ENCODE measurements at places on chromosomes 7 and 10.

DNA sequence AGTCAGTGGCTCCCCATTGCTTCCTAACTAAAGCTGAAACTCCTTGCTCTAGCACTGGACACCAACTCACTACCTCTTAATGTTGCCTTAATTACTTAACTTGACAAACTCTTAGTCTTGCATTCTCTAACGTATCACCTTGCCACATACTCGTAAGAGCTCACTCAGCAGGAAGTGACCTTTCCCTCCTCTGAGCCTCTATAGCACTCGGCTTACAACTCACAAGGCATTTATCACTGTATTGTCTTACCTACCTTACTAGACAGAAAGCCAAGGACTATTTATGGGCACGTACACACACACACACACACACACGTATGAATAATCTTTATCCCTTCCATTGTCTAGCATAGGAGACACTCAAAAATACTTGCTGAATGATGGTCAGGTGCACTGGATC, 21.2 kb downstream of the CEP41 start:
- DNase-seq = no peak

DNA sequence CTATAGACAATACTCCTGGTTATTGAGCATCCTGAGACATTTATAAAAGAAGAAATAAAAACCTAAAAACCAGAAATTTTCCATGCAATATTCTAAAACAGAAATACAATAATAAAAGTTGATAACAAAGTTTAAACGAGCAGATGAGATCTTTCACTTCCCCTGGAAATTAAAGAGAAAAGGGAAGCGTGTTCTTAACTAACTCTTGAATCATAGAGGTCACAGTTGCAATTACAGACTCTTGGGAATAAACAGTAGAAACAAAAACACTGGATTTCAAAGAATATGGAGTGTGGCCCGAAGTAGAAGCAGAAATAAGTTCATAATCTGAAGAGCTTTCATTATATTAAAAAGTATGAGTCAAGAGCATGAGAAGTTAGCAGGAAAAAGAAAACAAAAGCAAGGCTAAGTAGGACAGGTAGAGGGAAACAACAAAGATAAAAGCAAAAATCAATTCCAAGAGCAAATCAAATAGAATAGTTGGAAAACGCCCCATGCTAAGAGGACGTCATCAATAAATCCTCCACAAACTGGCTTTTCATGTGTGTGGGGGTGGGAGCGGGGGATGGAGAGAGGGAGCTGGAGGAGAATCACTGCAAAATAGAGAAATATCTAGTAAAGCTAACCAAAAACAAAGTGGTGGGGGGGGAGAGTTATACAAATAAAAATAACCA, 55.2 kb upstream of the C10orf71 start:
- DNase-seq = no peak

- DNase-seq = no peak
These were observed 38.5 kb downstream of the MCU start for GRCh38 chr10:72730479-72730878.

DNA sequence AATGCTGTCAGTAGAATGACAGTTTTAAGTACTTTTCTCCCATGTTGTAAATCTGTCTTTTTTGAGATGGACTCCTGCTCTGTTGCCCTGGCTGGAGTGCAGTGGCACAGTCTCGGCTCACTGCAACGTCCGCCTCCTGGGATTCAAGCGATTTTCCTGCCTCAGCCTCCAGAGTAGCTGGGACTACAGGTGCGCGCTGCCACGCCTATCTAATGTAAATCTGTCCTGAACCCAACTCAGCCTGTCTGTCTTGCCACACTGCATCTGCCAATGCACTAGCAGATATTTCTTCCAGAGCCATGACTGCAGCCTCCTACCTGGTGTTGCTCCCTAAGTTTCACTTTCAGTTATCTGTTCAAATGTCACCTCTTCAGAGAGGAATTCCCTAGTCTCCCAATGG, 264.1 kb downstream of the PHF14 start:
- no peak for DNase-seq

DNA sequence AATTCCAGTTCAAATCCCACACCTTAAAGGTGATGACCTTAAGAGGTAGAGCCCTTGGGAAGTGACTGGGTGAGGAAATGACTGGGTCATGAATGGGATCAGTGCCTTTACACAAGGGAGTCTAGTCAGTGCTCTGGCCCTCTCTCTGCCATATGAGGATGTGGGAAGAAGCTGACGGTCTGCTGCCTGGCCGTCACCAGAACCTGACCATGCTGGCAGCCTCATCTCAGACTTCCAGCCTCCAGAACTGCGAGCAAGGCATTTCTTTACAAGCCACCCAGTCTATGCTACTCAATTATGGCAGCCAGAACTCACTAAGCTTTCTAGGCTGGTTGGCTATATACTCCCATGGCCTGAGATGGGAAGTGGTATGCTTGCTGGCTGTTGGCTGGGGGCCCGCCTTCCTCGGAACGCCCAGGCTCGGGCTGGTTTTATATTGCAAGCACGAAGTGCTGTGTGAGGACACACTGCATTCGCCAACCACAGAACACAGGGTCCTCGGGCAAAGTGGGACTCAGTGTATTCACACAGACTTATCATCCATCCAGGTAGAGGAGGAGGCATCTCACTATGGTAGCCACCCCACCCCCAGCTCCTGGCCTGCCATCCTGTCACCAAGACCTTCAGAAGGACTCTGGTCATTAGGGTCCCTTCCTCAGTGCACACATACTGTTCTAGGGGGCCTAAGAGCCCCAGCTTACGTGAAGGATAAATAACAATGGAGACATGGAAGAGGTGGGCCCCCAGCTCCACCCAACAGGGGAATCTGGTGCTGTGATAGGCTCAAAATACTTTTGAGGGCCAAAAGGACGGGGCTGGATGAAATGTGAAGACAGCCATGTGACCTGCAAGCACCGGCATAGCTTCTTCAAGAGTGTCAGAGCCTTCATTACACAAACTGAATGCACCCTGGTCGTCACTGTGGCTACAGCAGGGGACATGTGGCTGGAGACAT, 49.0 kb downstream of the ZRANB1 start:
- DNase-seq = no peak

DNA sequence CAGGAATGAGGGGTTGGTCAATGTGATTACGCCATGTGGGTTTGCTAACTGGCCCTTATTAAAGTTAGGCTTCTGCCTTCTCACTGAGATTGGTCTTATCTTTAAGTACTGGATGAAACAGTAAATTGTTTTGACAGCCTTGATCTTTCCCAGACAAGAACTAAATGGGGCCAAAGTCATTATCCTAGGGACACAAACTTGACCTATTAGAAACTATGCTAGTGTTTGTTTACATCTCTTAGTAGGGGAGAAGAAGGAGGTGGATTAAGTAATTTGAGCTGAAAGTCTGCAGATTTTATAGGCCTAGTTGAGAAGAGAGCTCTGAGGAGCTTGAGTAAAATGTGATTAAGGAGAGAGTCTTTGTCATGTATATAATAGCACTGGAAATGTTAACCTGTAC, 386.9 kb downstream of the HTR7 start:
- DNase-seq = no peak

DNA sequence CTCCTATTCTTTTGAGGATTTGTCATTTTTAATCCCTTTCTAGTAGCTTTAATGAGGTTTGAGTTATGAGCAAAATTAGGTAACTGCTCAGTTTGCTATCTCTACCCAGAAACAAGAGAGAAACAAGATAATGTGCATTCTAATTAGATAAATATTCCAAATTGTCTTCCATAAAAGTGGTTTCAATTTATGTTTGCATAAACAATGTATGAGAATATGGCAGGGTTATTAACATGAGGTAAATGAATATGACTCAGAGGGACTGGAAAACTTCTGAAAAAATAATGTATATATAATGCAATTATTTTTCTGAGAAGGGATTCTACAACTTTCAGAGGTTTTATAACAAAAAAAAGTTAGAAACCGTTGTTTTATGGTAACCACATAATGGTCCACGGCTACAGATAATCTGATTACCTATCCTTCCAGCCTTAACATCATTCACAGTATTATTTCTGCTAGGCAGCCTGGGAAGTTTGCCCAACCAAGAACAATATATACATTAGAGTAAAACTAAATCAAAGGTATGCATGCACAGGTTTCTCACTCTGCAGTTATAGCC, 101.2 kb downstream of the CRPPA start:
- DNase-seq = no peak

GRCh38 chr7:119562839-119563238, 710.1 kb upstream of the KCND2 start:
- DNase-seq = no peak

DNA sequence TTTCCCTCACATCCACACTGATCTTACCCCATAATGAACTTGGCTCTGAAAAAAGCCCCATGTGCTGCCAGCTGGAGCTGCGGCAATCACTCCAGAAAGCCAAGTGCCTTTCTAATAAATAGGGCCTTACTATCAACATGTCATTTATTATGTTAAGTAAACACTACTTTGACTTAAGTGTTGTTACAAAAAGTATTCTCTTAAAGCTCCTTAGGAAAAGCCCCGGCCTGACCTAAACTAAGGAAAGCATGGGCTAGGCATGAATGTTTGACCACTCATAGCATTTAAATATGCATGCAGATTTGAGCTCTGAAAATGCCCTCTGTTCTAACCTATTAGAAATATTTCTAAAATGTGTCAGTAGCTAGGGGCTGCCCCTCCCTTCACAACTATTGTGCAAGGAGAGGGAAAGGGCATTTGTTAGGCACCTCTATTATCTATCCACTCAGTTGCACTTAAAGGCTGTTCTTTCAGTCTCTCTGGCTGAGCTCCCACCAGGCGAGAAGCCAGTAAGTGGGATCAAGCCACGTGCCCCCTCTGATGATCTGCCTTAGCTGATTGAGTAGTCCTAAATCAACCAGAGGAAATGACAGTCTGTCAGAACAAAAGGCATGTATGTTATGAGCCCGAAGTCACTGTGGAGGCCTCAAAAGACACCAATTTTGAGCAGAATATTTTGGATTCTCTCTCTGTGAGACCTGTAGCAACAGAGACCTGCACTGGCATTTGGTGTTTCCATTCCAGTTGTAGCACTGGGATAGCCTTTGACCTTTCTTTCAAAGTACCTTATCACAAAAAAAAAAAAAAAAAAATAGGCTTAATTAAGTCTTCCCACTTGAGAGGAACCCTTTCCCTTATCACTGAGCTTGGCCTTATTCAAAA, 77.1 kb downstream of the ITGB8 start:
- peak; percentile 48 for DNase-seq

- DNase-seq = no peak
These were observed 91.8 kb downstream of the RNLS start for GRCh38 chr10:88491314-88491713.

GRCh38 chr10:59970396-59971368, 64.3 kb upstream of the CCDC6 start:
- no peak for DNase-seq

DNA sequence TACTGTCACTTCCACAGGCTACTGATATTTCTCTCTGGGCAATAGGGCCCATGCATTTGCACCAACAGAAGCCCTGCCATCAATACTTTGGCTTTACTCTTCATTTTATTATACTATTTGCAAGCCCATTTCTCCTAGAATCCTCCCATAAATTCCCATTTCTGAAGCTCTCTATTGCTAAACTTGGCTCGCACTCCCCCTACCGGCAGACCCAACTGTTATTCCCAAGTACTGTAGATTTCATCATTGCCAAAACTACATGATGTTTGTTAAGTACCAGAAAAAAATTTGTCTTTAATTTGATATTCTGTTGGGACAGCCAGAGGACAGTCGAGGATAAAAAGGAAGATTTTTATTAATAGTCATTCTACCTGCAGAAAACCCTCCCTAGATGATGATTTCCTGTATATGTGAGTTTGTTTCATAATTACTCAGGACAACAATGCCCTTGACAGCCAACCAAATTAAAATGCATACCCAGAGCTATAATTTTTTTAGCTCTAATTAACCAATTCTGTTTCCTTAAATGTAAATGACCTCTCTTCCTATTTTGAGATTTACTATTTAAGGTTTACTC, 298.6 kb downstream of the REEP3 start:
- peak; percentile 63 for DNase-seq

All from ureter (tissue), 1 donor.